ENCODE measurements at places on chromosomes 4 and X.
A peak's percentile ranks its signal among the peaks of the same experiment; 100 is the strongest.

DNA sequence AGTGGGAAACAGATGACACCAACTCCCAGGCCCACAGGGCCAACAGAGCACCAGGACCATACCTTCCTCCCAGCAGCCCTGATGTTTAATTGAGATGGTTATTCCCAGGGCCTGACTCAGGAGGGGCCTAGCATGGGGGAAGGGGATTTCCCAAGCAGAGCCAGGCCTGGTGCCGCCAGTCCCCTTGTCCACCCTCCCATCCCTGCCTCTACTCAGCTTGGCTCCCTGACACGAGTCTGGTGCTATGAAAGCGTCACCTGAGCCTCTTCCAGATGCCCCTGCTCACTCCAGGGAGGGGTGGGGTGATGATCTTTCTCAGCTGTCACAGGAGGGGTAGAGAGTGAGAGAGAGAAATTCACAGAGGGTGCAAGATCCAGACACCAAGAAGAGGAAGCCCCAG lies 72.7 kb downstream of the EFNB1 start:
- DNase-seq = no peak

- DNase-seq = no peak
Measured at GRCh38 chrX:125003746-125004446, 315.8 kb upstream of the TEX13C start.

- DNase-seq = no peak
Measured at GRCh38 chrX:69107231-69107739, 58.0 kb downstream of the PJA1 start.

DNA sequence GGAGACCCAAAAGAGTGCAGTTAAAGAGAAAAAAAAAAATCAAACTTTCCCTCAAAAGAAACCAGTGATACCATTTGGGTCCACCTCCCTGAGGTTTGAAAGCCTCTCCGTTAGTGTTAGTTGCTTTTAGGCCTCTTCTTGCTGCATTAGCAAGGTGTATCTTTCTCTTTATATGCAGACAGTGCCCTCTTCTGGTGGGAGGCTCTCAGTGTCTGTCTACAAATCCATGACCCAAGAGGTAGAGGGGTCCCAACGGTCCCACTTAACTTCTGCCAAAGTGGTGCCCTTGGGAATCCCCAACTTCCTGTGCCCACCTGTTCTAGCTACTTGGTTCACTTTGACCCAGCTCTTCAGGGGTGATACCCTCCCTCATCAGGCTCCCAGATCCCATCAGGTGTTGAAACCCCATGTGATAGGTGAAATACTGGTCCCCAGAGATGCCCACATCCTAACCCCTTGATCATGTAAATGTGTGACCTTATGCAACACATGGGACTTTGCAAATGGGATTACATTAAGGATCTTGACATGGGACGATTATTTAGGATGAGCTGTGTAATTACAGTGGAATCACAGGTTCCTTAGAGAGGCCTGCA lies 63.7 kb upstream of the CD99 start:
- DNase-seq = no peak

GRCh38 chrX:131782646-131783045 lies 238.8 kb downstream of the OR13H1 start:
- DNase-seq = no peak

- DNase-seq = no peak
Measured at GRCh38 chr4:82284475-82284857, 89.3 kb downstream of the HNRNPD start.

DNA sequence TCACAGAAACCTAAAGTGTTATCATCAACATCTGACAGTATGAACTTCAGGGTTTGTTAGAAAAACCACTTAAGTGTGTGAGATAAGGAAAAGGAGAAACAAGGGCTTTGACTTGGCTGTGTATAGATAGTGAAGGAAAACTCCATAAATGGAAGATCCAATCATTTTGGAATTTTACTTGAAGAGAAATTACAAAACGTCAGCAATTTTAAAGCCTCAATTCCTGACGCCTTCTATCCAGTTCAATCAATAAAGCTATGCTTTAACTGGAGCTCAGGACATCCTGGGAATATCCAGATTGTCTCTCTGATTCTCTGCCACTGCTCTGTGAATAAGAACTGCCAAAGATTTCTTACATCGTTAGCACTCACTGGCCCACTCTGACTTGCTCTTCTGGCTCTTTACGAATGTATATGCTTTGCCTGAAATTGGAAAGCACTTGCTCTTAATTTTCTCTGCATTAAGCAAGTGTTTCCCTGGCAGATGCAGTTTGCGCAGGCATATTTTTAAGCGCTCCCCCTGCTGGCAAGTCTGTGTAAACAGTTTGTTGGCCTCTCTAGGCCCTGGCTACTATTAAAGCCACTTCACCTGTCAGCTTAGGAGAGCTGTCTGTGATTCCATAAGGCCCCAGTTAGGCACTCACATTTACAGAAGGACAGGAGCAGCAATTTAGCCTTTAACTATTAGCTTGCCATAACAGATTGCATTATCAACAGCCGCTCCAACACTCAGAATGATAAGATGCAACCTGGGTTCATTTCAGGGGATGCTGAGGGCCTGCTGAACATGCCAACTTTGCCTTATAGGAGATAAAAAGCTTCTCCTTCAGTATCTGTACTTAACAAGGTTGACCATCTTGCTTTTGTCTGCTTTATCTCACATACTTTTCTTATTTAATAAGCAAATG lies 251.4 kb upstream of the DDX53 start:
- peak; percentile 8 for DNase-seq

DNA sequence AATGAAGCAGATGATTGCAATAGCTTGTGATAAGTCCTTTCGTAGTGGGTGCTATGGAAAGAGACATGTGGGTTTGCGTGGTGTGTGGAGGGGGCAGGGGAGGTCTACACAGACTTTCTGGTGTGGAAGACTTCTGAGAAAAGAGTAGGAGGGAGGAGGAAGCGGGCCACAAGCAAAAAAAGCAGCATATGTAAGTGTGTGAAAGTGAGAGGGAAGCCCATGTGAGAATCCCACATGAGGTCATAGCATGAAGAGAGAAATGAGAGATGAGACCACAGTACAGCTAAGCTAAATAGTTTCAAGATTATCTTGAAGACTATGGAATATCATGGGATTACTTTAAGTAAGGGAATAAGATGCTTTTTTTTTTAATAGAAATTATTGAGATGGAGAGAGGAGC lies 2039.9 kb upstream of the TENM3 start:
- no peak for DNase-seq

DNA sequence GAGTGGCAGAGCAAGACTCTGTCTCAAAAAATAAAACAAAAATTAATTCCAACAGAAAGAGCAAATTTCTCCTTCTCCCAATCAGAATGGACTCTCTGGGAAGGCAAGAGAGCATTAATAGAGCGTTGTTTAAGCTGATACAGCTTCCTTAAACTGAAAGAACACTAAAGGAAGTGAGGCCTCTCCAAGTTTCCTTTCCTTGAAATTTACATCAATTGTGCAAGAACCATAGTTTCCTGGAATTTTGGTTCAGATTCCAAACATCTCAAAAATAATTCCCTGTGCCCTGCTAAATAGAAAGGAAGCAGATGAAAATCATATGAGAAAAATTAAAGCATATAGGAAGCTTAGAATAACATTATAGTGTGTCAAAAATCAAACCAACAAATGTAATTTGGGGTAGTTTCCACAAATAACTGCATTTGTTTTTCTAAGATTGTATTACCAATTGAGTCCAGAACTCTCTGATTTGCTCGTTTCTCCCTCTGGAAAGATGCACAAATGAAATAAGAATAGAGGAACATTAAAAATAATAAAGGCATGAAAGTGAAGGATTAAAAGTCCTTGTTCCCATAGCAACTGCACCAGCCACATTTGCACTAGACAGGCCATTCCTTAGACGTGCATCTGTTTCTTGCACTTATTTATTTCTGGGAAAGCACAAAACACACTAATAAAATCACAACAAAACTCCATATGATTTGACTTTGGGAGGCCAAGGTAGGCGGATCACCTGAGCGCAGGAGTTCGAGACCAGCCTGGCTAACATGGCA lies 3.7 kb upstream of the FAM241A start:
- no peak for DNase-seq

DNA sequence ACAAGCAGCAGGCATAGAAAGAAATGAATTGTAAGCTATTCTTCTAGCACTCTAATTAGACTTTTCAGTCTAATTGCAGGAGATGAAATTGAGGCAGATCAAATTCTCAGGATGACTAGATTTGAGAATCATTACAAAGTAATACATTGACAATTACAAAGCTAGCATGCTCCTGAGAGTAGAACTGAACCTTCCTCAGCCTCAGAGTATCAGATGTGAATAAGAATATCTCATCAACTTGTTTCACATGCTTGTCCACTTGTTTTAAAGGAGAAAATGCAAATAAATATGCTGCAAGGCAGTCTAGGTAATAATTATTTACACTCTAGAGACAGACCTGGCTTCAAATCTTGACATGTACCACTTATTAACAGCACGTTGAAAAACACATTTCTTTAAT lies 491.0 kb upstream of the MAGEB2 start:
- DNase-seq = no peak

GRCh38 chr4:102705391-102705935 lies 55.3 kb downstream of the MANBA start:
- DNase-seq = no peak

GRCh38 chrX:13761606-13762414 lies 27.3 kb downstream of the OFD1 start:
- no peak for DNase-seq

- DNase-seq = no peak
Measured at GRCh38 chrX:150182161-150182560, 181.0 kb upstream of the MAMLD1 start.

DNA sequence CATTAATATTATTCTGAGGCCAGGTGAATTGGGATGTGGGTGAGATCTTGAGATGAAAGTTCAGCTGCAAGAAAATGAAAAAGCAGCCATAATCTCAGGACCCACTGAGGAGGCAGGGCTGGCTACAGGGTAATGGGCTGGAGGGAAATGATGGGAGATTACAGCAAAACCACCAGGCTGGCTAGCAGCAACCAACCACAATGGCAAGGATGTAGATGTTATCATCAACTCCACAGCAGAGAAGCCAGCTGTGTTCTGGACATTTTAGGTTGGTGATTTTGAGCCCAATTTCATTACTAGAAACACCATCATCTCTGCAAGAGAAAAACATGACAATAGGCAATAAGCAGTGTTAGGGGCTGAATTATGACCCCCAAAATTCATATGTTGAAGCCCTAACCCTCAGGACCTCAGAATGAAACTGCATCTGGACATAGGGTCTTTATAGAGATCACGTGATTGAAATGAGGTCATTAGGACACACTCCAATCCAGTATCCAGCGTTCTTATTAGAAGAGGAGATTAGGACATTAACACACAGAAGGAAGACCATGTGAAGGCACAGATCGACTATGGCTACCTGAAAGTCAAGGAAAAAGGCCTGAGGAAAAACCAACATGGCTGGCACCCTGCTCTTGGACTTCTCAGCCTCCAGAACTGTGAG lies 139.8 kb upstream of the KIT start:
- DNase-seq = no peak

DNA sequence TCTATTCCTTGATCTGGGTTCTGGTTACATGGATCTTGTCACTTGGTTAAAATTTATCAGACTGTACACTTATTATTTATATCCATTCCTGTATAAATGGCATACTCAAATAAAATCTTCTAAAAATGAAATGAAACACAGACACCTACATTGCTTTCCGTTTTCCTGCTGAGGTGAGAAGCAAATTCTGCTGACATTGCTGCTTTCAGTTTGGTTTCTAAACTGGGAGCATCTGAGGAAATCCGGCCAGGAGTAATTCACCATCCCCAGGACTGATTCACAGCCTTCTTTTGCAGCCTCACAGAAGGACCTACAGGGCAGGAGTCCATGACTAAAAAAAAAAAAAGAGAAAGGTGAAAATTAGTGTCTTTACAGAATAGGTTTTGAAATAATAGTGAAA lies 93.6 kb downstream of the CORIN start:
- DNase-seq = no peak

DNA sequence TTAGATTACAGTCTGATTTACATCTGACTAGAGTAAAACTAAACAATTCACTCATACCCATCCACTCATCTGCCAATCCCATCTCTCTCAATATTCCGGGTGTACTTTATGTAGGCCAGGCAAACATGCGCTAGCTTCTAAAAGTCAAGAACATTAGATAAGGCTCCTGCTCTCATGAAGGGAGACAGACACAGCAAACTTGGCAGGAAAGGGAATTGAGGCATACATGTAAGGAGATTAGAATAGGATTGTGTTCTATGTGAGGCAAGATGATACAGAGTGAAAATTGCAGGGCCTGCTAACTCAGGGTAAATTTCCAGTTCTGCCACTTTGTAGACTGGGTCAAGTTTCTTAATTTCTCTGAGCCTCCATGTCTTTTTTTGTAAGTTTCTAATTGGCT lies 135.8 kb downstream of the CDS1 start:
- no peak for DNase-seq

DNA sequence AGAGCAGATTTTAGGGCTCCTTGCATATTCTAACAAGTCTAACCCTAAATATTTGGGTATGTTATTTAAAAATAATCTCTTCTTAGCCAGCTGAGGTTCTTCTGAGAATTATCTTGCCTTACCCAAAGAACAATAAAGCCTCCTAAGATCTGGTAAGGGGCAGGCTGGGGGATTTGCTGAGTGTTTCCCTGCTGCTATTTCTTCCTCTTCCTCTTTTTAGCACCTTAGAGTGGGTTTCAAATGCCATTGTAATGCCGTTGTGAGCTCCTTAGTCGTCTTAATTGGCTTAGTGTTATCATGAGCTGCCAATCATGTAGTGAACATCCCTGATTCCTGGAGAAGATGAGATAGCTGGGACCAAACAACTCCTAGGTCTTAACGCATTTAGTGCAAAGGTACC lies 15.4 kb downstream of the STOX2 start:
- no peak for DNase-seq

DNA sequence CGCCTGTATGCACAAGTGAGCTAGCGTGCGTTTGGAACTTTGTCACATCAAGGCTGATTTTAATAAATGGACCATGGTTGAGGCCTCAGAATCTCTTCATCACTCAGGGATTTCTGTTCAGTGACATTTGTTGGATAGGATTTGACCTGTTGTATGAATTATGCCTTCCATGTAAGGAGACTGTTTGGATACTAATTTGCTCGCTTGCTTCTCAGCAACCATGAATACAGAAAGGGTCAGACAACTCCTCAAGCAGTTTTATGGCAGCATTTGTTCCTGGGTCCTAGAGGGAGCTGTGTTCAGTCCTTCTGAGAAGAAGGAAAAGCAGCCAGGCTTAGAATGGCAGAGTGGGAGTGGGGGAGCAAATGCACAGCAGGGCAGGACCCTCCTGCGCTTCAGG lies 269.7 kb upstream of the LCORL start:
- no peak for DNase-seq
